CD8-positive, alpha-beta memory T cell (primary cell): ENCODE measurements at places on chromosomes 3 and 15. TPM values are rescaled to one million over a fixed set of nuclear protein-coding genes. Genes with fewer than 3 reads are reported as not detected.

Gene LIPC
- polyA plus RNA-seq, result 1.5 TPM

DNA sequence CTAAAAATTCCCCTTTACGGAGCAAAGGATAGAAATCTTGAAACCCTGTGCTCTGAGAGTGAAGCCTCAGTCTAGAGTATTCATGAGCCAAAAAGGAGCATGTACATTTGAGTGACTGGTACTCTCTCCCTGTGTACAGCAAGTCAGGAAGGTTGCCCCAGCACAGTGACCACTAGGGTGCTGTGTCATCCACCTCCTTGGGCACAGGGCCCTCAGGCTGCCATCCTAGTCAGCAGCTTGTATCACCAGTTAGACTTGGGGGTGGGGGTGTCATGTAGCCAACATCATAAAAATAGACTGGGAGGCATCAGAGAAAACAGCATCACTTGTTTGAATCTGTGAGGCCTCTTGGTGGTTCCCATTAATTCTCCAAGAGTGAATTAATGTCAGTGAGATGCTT, 12.0 kb downstream of the NME9 start:
- DNase-seq, result no peak

Gene TFDP2
- polyA plus RNA-seq, result 38.3 TPM

Gene ATP2B2
- not detected for polyA plus RNA-seq

Gene RSRC1
- 32.9 TPM for polyA plus RNA-seq

Gene GATM
- 0.43 TPM for polyA plus RNA-seq

GRCh38 chr3:29242296-29242695, 38.6 kb upstream of the RBMS3 start:
- no peak for DNase-seq

Gene MAGI1
- not detected for polyA plus RNA-seq

GRCh38 chr3:152219769-152220255, 48.9 kb upstream of the MBNL1 start:
- DNase-seq, result no peak

DNA sequence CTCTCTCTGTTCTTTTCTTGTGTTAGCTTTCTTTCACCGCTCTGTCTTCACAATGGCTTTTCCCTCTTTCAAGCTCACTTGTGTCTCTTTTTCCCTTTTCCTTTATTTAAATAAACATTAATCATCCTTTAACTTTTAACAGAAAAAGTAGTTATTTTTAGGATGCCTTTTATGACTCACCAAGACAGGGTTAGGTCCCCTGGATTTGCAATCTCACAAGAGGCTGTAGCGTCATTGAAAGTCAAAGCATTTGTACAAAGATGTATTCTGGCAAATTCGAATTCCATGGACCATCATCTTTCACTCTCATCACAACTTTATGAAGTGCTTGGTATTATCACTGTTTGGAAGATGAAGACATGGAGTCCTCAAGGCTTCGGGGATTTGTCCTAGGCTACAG, 34.8 kb upstream of the MCTP2 start:
- DNase-seq, result no peak

DNA sequence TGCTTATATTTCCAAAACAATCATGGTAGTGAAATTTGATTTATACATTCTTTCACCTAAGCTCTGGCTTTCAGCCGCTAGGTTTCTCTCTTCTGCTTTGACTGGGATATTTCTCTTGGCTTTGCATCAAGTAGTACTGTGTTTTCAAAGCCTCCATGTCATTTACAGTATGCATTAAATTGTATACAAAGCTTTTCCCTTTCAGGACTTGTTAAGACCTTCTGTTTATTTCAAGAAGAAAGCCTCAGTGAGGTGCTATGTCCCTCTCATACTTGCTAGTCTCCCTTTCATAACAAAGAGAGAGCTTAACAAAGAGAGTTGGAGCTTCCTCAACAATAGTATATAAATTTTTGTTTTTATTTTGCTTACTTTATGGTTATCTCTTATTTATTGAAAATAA, 84.2 kb upstream of the SLC25A26 start:
- no peak for DNase-seq

DNA sequence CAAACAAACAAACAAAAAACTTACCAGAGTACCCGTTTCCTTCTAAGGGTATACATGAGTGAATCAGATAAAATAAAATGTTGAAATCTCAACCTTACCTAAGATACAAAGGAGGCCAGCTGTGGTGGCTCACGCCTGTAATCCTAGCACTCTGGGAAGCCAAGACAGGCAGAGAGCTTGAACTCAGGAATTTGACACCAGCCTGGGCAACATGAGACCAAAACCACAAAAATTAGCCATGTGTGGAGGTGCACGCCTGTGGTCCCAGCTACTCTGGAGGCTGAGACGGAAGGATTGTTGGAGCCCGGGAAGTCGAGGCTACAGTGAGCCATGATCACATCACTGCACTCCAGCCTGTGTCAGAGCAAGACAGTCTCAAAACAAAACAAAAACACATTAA, 11.0 kb upstream of the FAM219B start:
- no peak for DNase-seq

Gene NR1I2
- polyA plus RNA-seq, result 1.0 TPM

Gene LOXL1
- polyA plus RNA-seq, result 3.1 TPM

GRCh38 chr15:43519196-43519595, 1.8 kb downstream of the MAP1A start:
- DNase-seq, result no peak

DNA sequence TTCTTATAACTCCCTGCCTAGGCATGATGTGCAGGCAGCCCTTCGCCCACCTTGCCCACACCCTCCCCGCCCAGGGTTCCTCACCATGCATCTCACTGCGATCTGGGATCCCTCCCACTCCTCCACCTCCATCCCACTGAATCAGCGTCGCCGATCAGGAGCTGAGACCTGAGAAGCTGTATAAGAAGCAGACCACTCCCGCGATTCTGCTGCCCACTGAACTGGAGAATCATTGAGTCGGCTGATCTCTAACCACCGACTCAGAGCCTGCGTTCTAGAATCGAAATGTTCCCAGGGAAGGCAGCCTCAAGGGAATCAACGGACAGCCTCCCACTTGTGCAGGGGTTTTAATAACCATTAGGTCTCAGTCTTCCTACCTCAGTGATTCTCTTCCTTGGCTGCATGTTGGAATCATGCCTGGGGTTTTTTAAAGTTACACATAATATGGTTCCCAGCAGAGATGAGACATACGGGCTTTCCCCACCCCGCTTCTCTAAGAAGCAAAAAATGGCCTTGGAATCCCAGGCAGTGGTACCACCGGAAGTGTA, 60.2 kb downstream of the TMEM44 start:
- DNase-seq, result no peak
